Spinal cord (tissue), 10 donors: ENCODE measurements at places on chromosomes 13 and 19. TPM values are rescaled to one million over a fixed set of nuclear protein-coding genes. Genes with fewer than 3 reads are reported as not detected.

GRCh38 chr19:31312009-31312676 lies 37.1 kb downstream of the TSHZ3 start:
- DNase-seq: no peak
- no peak overlapping the region for H3K27ac ChIP-seq
- no peaks in the 10 kb centered on the region for H3K27me3 ChIP-seq
- H3K4me1 ChIP-seq: peaks cover 34% of the 10 kb centered on the region
- peaks cover 17% of the 10 kb centered on the region for H3K36me3 ChIP-seq
- no peak overlapping the region for H3K4me3 ChIP-seq

GRCh38 chr19:38946229-38947010 lies 15.7 kb downstream of the MRPS12 start:
- peaks cover 12% of the 10 kb centered on the region for H3K4me1 ChIP-seq
- DNase-seq: no peak
- H3K36me3 ChIP-seq: peaks cover 21% of the 10 kb centered on the region
- no peak overlapping the region for H3K27ac ChIP-seq
- H3K27me3 ChIP-seq: no peaks in the 10 kb centered on the region

DNA sequence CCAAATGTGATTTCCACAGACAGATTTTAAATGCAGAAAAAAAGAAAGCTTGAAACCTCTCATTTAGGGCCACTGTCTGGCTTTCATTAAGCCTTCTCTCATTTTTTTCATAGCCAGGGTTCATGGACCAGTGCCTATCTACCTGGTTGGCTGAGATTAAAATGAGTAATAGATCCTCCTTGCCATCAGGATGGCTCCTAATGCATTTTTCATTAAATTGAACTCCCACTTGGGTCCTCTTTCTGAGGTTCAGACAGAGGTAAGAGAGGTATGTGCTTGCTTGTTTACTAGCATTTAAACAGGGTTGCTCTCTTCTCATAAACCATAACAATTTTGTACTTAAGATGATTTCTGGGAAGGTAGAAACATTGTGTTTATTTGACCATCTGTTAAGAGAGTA lies 473.0 kb downstream of the TBC1D4 start:
- no peaks in the 10 kb centered on the region for H3K36me3 ChIP-seq
- no peaks in the 10 kb centered on the region for H3K27me3 ChIP-seq
- H3K4me1 ChIP-seq: no peaks in the 10 kb centered on the region
- DNase-seq: peak; percentile 69
- no peak overlapping the region for H3K4me3 ChIP-seq
- no peak overlapping the region for H3K27ac ChIP-seq

DNA sequence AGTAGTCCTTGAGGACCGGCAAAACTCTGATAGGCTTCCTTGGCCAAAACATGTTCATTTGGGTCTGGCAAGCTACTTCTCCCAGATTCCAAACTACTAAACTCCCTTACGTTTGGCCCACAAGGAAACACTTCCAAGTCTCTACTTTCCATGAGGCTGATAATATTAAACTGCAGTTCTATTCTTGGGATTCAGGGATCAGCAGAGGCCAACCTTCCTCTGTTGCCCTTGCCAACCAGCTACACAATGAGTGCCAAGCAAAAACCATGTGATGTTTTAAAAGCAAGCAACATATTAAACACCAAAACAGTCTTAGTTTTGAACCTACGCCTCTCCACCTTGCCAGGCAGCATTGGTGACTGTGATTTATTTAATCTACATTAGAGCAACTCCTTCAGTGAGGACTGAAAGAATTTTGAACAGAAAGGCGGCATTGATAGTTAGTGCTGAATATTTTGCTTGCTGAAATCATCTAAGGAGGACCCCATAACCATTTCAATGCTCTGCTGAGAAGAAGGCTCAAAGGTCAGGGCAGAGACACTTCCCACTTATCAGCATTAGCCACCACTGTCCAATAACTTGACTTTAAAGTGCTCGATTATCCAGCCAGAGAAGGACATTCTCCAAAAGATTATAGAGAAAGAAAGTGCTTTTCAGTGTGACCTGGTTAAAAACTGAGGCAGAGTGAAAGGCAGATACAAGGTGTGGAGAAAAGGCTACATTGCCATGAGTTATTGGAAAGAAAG lies 287.1 kb downstream of the TBC1D4 start:
- DNase-seq: peak; percentile 66
- peak overlapping the region; percentile 85 for H3K27ac ChIP-seq
- peaks cover 4% of the 10 kb centered on the region for H3K4me1 ChIP-seq
- no peak overlapping the region for H3K4me3 ChIP-seq
- no peaks in the 10 kb centered on the region for H3K36me3 ChIP-seq

GRCh38 chr19:14114854-14115253 lies 2.7 kb downstream of the PRKACA start:
- H3K4me1 ChIP-seq: peaks cover 65% of the 10 kb centered on the region
- no peaks in the 10 kb centered on the region for H3K27me3 ChIP-seq
- no peak for DNase-seq

DNA sequence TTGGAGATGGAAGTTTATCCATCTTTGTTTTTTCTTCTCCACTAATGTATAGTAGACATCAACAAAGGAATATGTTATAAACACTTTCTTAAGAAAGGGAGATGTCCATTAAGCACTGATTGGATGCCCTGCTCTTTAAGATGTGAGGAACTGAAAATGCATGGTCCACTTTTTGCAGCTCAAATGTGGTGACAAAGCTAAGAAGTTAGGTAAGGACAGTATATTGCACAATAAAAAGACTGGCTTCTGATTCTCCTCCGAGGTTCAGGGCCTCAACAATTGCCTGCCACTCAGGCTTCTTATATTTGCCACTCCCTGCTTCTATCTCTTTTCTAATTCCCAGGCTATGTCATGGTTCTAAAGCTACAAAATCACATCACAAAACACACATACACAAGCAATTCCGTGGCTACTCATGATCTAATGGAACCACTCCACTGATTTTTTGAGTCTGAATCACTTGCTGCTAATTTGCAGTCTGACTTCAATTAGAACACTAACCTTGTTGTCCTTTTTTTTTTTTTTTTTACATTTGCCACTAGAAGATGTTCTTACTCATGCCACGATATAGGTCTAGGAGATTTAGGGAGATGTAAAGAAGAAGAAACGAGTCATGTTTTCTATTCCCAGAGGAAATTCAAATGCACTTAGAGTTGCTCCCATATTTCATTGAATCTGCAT lies 29.6 kb upstream of the TNFSF11 start:
- no peaks in the 10 kb centered on the region for H3K27me3 ChIP-seq
- no peaks in the 10 kb centered on the region for H3K4me1 ChIP-seq
- no peak overlapping the region for H3K4me3 ChIP-seq
- no peaks in the 10 kb centered on the region for H3K36me3 ChIP-seq

Gene OR7D2
- total RNA-seq: not detected

Gene KLHL26
- total RNA-seq: 3.7 TPM

Gene PSG7
- total RNA-seq: not detected

Gene CEACAM3
- not detected for total RNA-seq
